ENCODE measurements at places on chromosomes 2 and 18.

GRCh38 chr18:2536063-2536462 lies 35.2 kb downstream of the METTL4 start:
- DNase-seq = no peak

DNA sequence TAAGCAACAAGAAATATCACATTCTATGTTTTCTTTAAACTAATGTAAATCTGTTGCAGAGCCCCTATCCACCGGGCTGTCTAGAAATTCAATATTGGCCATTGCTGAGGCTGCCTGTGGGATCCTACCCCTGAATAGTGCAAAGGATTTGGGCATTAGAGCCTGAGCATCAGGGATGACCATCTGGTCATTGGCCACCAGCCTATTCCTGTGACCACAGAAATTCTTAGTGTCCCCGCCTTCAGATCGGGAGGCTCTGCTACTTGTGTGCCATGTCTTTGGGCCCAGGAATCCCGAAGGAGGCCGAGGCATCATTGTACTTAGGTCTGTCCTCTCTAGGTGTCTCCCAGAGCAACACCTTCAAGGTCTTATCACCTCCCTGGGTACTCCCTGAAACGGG lies 73.8 kb downstream of the HRH4 start:
- no peak for DNase-seq

DNA sequence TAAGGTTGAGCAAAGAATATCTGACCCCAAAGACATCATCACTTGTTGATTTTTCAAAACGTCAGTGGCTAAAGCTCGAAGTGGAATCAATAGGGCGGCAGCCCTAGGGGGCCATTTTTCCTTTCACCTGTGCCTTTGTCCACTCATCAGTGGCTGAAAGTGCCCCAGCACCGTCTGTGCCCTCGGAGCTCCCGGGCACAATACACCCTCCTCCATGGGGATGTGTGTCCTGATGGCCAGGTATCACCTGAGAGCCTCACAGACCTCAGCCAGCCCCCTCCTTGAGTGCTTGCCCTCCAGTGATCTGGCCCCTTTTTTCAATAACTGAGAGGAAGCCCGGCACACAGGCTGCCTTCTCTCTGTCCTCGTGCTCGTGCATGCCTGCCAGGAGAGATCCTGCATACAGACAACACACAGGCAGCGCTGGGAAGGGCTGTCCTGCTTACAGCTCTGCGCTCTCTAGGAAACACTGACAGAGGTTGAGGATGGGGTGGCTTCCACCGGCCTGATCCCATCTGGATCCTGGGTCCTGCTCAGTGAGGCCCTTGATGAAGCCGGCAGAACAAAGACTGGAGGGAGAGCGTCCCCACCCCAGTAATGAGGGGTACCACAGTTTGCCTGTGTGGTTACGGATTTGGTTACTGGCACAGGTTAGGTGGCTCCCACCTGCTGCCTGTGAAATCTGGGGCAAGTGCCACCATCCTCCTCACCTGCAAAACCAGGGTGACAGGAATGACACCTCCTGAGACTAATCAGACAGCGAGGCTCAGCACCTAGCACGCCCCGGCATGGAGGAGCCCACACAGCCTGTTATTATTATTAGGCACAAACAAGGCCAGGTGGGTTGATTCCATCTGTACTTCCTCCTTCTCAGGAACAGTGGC lies 197.5 kb upstream of the RAB6C start:
- DNase-seq = no peak

- DNase-seq = no peak
Observed at GRCh38 chr2:109647636-109648035, 33.5 kb downstream of the SOWAHC start.

- DNase-seq = no peak
Observed at GRCh38 chr2:236749346-236749745, 179.7 kb downstream of the ACKR3 start.

DNA sequence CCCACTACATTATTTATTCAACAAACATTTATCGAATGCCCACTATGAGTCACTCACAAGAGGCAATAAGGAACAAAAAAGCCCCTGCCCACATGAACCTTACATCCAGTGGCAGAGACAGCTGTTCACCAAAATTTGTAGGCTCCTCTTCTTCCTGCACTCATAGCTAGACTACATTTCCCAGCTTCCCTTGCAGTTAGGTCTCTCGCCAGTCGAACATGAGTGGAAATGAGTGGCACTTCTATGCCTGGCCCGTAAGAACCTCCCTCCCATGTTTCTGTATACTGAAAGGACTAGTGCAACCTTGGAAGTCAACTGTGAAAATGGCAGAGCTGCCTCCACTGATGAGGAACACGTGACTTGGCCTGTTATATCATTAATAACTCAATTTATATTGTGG lies 19.4 kb upstream of the NCOA1 start:
- DNase-seq = no peak

DNA sequence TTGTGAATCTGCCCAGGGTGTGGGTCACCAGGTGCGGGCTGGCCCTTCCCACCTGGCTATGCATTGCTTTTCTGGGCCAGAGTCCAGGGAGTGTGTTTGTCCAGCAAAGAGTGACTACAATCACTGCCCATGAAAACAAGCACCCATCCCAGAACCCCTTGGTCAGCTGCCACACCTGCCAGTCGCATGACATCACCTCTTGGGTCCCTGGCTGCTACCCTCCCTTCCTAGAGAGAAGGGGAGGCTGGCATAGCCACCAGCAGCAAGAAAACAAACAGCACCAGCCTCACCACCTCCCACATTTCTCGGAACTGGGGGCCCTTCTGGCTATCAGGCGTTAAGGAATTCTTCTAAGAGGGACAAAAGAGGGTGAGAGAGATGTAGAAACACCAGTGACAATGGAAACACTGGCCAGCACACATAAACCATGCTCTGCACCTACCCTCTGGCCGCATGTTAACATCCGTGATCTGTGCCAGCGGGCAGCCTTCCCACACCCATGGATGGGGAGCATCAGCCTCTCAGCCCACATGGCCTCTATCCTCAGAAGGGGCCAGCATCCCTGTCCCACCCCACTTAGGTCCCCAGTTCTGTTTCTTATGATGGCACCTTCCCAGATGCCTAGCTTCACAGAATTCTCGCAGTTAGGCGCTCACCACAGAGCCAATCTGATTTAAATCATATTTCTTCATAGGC lies 109.7 kb upstream of the GLI2 start:
- DNase-seq = no peak

DNA sequence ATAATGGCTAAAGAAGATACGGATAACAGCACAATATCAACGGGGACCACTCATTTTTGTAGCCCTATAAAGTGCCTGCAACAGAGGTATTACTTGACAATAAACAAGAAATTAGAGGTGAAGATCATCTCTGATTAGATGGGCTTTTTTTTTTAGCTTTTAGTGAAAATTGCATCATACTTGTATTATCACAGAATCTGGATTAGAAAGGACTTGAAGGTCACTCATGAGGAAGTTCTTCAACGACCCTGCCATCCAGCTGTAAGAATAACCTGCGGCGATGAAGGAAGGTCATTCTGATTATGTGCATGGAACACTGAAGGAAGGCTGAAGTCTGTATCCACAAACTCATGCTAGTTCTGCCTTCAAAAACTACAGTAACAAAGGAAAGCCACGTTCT lies 40.5 kb downstream of the THOC1 start:
- DNase-seq = no peak

- DNase-seq = peak; percentile 42
Observed at GRCh38 chr2:64606479-64607363, 47.0 kb downstream of the SERTAD2 start.

GRCh38 chr2:221494556-221494955 lies 77.5 kb downstream of the EPHA4 start:
- peak; percentile 47 for DNase-seq

GRCh38 chr2:240280621-240281020 lies 140.2 kb upstream of the OTOS start:
- DNase-seq = no peak

DNA sequence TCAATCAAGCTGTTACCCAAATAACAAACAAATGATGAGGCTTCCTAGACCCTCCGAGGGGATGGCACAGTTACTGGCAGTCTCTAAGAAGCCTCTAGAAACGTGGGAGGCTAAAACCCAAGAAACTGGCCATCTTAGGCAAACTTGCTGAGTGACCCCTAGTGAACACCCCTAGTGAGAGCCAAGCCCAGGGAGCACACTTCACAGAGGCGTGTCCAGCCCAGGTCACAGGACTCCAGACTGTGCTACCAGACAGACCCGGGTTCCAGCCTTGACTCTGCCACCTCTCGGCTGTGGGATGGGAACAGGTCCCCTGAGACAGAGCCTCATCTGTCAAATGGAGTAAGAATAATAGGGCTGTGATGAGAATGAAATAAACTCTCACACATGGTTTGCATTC lies 83.5 kb upstream of the ASAP2 start:
- DNase-seq = no peak

DNA sequence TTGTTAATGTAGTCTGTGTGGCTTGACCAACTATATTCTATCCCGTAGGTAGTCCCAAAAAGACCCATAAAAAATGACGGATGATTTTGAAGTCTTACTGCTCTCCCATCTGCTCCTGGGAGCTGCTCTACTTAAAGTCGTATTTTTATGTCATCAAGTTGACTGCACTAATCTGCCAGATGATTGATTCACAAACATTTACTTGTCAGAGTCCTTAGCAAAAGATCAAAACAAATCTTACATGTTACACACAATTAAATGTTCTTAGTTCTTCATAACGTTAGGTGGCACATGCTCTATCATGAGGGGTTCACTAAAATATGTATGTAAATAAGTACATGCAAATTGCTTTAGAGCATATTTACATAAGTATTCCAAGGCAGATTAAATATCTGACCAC lies 498.3 kb upstream of the LRRTM4 start:
- no peak for DNase-seq

Measured in Caco-2 (cell line).